ENCODE measurements at places on chromosomes 3 and 15.

DNA sequence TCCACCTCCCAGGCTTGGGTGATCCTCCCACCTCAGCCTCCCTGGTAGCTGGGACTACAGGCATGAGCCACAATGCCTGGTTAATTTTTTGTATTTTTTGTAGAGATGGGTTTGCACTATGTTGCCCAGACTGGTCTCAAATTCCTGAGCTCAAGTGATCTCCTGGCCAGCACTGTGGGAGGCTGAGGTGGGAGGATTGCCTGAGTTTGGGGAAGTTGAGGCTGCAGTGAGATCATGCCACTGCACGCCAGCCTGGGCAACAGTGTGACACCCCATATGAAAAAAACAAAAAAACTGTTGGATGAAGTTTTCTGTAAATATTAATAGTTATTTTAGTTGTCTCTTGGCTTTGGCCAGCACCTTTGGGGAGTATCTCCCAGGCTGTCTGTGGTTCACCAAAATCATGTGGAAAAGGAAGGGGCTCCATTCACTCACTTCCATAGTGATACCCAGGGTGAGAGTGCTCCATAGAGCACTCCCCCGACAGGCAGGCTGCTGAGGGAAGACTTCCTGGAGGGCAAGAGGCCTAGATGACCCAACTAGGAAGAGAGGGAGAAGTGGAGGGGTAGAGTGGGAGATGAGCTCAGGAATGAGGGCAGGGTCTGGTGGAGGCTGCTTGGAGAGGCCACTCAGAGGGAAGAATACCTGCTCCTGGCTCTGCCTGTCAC is 47.1 kb downstream of the CDC25A start:
- no peak for DNase-seq

DNA sequence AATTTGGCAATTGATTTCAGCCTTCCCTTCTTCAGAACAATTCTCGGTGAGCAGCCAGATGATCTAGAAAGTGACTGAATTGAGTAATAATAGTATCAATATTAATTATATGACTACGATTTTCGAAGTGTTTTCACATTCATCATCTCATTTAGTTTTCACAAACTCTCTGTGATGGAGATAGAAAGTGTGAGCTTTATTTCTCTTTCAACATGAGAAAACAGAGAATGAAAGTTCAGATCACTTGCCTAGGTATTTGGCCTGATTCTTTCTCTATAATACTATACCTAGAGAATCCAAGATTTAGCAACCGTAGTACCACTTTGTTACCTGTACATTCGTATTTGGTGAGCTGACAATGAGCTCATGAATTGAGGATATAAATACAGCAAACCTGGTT is 739.2 kb upstream of the NR2F2 start:
- no peak for DNase-seq

GRCh38 chr15:62270216-62270921 is 105.3 kb upstream of the C2CD4B start:
- no peak for DNase-seq

DNA sequence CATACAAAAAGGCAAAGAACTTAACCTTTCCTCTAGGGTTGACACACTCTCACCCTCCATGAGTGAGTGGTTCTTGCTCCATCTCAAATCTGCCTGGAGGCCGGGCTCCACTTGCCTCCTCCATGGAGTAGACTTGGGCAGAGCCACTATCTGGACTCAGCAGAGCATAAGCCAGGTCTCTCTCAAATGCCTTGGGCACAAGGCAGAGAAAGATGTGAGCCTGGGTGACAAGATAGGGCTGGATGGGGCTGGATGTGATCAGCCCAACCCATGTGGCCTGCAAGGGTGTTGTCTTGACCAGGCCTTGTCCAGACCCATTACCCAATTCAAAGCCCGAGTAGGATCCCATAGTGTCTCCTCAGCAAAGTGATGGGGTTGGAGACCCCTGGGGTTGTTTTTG is 4.2 kb upstream of the RPL29 start:
- no peak for DNase-seq

DNA sequence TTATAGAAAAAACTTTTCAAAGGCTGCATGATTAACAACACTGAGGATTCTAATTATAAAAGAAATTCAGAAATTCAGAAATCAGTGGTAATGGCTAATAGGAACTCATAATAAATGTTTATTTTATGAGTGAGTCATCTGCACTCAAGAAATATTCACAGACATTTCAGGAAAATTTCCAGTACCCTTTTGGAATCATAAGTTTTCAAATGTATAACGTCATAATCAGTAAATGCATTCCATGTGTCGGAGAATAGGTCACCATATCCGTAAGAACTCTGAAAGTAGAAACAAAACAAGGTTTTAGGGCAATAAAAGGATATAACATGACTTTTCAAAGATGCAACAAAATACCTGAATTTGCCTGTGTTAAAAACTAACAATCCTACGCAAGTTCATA is 24.7 kb downstream of the EOGT start:
- DNase-seq, result no peak

- no peak for DNase-seq
Observed at GRCh38 chr3:12730506-12731242, 28.4 kb downstream of the TMEM40 start.

DNA sequence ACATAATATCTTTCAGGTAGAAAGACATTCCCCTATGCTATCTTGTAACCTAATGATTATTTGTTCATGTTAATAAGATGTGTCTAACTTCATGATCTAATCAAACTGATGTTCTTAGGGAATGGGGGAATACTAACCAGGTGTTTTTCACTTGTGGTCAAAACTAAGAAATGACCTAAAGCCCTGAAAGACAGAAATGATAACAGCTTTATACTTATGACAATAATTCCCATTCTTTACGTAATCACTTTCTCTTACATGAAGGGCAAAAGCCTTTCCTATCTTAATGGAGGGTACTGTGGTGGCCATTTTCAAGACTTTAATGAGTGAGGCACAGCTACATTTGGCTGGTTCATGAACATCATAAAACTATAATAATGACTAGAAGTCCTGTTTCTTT is 33.9 kb upstream of the MEIS2 start:
- no peak for DNase-seq

DNA sequence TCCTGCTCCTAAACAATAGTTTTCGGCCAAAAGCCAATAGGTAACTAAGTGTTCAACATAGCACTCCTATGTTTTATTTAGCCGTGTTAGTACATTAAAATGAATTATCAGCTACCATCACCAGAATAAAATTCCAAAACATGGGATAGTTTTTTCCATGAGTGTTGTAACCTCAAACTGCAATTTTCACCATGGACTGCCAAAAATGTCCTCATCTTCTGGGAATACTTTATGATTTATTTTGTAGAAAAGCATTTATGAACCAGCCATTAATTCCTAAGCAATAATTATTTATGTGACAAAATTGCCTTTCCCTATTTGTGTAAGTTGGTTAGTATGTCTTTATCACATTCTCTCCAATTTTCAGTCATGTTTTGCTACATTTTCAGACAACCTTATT is 438.1 kb downstream of the NAALADL2 start:
- DNase-seq, result no peak

- no peak for DNase-seq
Observed at GRCh38 chr3:12424635-12425319, 59.5 kb upstream of the TSEN2 start.

GRCh38 chr15:96354731-96355567 is 24.4 kb downstream of the NR2F2 start:
- DNase-seq, result no peak

DNA sequence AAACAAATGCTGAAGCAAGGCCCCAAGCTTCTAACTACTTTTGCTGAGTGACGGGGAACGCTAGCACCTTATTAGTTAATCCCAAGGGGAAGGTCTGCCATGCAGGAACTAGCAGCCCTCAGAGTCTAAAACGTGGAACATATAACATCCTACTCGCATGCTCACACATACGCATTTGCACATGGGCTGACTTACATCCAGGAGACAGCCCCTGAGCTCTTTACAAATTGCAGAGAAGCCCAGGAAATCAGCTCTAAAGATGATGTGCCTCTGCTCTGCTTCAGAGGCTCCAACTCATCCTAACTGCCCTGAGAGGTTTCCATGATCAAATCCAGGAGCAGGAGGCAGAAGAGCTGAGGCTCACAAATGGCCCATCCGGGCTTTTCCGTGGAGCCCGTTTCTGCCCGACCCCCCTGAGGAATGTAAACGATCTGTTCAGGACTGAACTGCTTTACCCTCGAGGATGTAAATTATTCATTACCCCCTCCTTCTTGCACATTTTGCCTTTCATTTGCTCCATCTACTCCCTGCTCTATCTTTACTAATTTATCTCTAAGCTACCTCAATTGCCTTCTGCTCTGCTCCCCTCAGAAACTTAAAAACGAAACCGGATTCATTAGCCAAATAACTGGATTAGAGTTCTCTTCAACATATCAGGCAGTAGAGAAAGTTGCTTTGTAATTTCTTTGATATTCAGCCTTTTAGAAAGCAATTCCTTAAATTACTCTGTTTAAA is 141.9 kb upstream of the CCDC54 start:
- DNase-seq, result no peak

DNA sequence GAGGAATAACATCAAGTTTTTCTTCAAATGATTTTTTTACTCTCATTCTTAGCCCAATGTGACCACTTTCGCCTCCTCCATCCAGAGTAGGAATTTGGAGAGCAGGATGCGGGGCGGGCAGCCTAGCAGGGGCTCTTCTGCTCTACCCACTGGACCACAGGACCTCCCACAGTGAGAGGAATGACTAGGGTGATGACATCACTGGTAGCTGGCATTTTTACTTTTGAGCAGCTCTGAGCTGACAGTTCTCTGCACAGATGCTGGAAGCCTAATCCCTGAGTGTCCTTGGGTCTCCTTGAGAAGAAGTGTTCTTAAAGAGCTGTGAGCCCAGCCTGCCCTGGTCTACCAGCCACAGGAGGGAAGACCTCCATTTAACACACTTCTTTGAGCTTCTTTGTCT is 1.4 kb upstream of the HCN4 start:
- DNase-seq, result no peak

GRCh38 chr15:48577469-48577868 is 68.0 kb downstream of the FBN1 start:
- DNase-seq, result no peak

DNA sequence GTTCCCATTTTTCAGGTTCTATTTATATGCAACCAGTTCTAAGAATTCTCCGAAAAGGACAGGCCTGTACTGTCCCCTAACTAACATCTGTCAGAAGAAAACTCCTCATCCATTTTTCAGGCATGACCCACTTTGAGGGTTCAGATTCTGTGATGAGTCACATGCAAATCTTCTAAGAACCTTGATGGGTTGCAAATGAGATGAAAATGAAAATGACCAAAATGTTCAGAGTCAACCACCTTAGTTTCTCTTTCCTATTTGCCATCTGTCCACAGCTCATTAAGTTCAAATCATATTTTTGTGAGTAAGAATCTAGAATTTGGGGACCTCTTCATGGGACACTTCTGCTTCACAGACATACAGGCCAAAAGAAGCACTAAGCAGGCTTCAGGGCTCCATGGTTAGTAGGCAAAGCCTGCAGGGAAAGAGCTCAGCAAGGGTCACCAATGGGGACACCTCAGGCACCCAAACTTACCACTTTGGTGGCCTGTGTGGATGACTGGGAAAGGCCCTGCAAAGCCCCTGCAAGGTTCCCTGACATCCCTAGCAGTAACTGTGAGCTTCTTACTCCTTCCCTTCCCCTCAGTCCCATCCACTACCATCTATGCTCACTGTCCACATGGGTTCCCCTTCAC is 122.0 kb downstream of the WDR76 start:
- DNase-seq, result no peak

DNA sequence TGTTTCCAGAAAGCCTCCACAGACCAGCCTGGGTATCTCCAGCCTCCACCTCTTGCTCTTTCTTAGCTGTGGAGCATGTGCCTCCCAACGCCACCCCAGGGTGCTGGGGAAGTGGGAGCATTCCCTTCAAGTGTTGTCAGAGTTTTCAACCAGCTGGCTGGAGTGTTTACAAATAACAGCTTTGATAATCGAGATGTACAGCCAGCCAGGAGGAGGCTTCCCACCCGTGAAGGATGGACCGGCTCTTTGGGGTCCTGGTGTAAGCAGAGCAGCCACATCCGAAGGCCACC is 8.5 kb upstream of the OXTR start:
- DNase-seq, result no peak

DNA sequence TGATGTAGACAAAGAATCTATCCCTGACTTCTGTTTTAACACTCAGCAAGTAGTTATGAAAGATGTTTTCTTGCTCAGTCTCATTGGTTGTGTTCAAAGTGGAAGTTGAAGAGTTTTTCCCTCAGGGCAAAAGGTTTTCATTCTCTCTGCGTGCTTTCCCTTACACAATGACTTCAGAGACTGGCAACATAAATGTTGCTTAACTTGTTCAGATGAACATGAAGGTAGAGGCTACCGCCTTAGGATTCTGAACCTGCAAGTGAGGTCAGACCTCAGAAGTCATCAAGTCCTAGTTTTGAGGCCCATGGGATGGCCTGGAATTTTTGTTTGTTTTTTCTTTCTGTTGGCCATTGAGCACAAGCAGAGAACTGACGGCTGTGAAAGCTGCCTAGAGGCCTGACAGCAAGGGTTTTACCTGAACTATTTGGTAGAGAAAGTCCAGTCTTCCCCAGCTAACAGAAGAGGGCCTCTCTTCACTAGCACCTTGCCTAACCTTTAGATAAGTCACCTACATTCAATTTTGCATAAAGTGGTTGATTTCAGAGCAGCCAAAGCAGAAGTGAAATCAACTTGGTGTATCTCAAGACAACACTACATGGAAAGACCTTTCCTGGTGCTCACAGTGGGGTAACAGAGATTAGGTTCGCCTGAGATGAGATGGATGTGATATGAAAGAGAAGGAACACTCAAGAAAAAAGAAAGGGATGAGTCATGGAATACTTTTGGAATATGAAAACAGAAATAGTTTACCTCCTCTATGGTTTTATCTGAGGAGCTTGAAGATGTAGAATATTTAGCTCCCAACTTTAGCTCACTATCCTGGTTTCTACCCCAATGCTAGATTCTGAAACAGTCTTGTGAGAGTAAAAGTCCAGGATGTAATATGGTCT is 53.6 kb upstream of the AP4E1 start:
- no peak for DNase-seq

- no peak for DNase-seq
Observed at GRCh38 chr15:69561071-69561784, 108.6 kb downstream of the RPLP1 start.

GRCh38 chr3:187286467-187287059 is 5.0 kb downstream of the MASP1 start:
- no peak for DNase-seq
